Stimulated activated naive CD4-positive, alpha-beta T cell (primary cell): ENCODE measurements at places on chromosomes 5 and 9.

- DNase-seq = no peak
Observed at GRCh38 chr5:14449052-14449661, 132.4 kb upstream of the OTULINL start.

DNA sequence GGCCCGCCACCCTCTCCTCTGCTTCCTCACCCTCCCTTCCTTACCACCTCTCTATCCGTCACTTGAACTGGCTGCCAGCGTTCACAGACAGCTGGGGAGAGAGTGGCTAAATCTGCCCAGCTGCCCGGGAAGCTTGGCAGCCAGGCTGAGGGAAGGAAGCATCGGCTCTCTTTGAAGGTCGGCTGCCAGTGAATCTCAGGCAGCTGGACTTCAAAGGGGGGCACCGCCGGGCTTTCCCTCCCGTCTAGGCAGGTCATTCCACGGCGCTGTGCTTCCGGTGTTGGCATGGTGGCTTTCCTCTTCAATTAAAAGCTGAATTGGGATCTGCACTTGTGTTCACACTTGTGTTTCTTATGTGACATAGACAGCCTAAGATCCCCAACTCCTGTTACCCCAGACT lies 174.0 kb downstream of the GDNF start:
- no peak for DNase-seq

GRCh38 chr5:42828671-42829070 lies 17.0 kb upstream of the SELENOP start:
- no peak for DNase-seq

DNA sequence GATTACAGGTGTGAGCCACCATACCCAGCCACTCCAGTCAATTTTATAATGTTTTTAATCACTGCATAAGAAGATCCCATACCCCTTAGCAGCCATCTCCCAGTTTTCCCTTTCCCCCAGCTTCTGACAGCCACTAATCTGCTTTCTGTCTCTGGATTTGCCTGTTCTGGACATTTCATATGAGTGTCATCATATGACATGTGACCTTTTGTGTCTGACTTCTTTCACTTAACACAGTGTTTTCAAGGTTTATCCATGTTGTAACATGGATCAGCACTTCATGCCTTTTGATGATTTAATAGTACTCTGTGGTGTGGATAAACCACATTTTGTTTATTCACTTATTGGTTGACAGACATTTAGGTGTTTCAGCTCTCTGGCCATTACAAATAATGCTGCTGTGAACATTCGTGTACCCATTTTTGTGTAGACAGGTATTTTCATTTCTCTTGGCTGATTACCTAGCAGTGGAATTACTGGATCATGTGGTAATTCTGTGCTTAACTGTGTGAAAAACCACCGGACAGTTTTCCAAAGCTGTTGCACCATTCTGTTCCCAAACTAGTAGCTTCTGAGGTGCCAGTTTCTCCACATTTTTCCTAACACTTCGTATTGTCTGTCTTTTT lies 8.6 kb downstream of the SUSD3 start:
- DNase-seq = no peak

DNA sequence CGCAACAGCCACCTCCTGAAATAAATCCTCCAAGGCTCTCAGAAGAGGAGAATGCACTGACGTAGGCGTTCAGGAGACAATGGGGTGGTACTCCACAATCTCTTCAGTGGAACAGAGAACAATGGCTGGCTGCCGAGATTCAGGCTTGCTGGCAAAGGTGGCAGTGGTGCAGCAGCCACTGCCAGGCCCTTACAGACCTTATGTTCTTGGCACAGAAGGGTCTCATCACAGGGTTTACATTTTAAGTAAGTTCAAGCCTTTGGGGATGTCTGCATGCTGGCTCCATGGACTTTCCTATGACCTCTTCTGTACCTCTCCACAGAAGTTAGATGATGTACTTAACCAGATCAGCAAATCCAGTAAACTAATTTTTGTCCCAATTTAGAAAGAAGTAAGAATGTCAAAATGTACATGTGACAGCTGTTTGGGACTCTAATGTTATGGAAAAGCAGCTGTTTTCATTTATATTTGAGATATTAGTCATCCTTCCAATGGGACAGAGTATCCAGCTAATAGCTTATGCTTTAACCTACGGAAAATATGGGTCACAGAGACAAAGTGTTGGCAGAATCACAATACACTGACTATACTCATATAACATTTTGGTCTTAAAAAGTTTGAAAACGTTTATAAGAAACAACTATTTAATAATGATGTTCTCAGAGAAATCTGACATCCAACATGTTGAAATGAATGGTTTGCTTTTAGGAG lies 180.9 kb downstream of the MAPKAP1 start:
- DNase-seq = no peak

DNA sequence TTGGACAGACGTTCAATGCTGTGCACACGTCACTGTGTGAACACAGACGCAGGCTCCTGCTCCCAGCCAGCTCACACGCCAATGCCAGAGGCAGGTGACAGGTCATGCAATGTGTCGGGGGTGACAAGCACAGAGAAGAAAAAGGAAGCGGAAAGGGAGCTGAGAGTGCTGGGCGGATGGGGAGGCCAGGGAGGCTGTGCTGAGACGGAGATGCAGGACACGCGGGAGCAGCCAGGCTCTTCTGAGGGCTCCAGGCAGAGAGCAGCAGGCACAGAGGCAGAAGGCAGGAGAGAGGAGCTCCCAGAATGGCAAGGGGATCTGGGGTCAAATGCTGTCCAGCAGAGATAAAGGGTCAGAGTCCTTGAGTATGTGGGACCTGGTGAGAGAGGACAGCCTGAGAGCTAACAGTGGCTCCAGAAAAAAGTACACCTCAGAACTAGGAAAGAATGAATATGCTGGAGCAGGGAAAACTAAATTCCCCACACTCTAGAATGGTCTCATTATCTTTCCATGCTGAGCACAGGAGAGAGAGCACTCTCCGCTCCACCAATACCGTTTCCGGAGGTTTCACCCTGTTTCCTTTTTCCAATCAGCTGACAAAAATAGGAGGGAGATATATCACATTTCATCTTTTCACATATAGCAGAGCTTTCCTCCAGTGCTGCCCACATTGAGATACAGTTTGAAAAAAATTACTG lies 32.8 kb upstream of the NSMF start:
- no peak for DNase-seq

GRCh38 chr9:83367326-83367725 lies 170.9 kb downstream of the FRMD3 start:
- no peak for DNase-seq

- no peak for DNase-seq
Observed at GRCh38 chr5:174556756-174557155, 167.6 kb upstream of the MSX2 start.

DNA sequence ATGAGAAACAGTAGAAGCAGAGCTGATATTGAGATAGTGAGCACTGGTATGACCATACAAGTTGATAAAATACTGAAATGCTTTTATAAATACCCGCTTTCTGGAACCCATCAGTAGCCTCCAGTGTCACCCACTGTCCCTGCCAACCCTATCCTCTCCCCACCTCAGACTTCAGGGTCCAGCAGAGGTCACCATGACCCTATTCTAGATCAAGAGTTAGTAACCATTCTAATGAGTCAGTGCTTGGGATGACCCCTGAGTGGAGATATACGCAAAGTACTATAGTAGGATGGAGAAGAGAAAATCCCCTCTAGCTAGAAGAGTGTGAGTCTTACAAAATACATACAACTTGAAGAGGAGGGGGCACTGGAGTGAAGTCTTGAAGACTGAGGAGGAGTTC lies 297.9 kb upstream of the BRINP1 start:
- DNase-seq = no peak

- no peak for DNase-seq
Observed at GRCh38 chr5:93188876-93189485, 392.0 kb downstream of the NR2F1-AS1 start.

DNA sequence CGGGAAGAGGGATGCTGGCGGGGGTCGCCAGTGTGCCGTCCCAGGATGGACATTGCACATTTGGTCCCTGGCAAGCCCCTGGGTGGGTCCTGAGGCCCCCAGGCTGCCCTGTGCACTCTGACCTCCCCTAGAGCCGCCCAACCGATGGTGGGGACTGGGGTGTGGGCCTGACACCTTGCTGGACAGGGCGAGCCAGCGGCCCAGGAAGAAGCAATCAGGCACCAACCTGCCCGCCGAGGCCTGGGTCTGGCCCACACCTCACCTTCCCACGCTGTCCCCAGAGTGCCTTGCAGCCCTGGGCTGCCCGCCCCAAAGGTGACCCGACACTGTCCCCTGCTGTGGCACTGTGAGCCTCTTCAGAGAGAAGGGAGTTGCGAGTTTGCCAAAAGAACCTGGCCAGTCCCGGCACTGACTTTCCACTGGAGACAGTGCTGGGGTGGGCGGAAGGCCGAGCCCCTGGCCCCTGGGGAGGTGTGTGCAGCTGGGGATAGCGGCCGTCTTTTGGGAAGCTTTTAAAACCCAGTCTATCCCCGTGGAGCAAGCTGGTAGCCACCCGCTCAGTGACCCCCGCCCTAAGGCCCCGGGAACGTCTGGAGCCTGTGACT lies 12.0 kb upstream of the NRARP start:
- no peak for DNase-seq

DNA sequence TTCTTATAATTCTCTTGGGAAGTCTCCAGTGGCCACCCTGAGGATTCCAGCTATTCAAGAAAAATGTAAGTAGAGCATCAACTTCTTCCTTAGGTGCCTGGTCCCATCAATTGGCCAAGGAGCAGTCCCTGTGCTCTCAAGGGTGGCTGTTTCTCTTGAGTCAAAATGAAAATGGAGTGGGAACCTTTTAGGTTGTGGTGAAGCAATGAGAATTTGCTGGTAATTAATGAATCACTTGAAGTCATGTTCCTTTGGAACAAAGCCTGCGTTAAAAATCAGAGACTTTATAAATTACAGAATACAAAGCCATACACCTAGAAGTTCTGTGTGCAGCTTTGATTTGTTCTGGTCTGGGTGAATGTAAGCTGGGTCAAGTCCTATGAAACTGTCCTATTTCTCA lies 48.9 kb downstream of the IL31RA start:
- no peak for DNase-seq

DNA sequence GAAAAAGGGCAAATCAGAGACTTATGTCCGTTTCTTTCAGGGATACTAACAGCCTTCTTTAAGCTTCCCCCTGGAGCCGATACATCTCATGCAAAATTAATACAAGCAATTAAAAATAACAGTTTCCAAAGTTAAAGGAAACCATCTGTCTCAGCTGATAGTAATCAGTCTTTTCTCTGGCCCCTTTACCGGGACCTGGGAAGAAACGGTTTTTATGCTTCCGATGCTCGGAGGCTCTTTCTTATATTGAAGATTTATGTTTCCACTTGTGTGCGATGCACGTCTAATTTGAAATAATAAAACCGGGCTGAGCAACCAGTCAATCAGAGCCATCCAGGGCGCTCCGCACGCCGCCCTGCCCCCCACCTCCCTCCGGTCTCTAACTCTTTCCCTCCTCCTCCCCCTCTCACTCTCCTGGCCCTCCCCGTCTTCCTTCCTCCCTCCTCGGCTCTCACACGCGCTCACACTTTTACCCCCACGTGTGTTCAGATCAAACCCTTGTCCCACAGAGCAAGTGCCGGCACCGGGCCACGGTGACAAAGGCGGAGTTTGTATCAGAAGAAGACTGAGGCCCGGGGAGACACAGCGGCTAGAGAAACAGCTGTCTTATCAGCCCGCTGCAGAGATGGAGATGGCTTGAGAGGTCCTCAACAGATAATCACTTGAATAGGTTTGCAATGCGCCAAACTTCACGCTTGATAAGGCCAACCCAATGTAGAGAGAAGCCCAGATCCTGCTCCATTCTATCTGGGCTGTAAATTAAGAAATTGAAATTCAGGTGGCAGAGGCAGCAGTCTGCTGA lies 5.1 kb upstream of the ELAVL2 start:
- no peak for DNase-seq

- no peak for DNase-seq
Observed at GRCh38 chr9:89826186-89826585, 221.4 kb downstream of the GADD45G start.

- DNase-seq = no peak
Observed at GRCh38 chr9:70147651-70148050, 104.0 kb downstream of the MAMDC2 start.
